ENCODE measurements at places on chromosomes 16 and 17.

DNA sequence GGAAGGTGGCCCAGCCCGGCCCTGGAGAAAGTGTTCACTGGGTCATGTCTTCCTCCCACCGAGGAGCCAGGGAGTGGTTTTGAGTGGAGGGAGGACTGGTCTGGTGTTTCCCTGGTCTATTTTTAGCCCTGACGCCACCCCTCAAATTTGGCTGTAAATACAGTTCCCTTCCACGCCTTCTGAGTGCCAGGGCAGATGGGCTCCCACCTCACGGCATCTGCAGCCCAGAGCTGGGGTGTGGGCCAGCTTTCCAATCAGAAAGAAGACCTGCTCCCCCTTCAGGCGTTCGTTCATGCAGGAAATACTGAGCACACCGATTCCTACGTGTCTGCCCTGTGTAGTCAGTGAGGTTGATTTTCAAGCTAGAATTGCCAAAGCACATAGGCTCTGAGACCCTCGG is 53.7 kb downstream of the SNX20 start:
- H3K36me3 ChIP-seq, result no peaks in the 10 kb centered on the region
- peaks cover 15% of the 10 kb centered on the region for H3K27me3 ChIP-seq
- peaks cover 23% of the 10 kb centered on the region for H3K4me1 ChIP-seq
- no peak for DNase-seq
- H3K27ac ChIP-seq, result no peak overlapping the region

GRCh38 chr17:57352665-57353175 is 96.4 kb downstream of the MSI2 start:
- no peak overlapping the region for H3K4me3 ChIP-seq
- H3K4me1 ChIP-seq, result peaks cover 8% of the 10 kb centered on the region
- no peak overlapping the region for H3K27ac ChIP-seq
- H3K36me3 ChIP-seq, result peaks cover 19% of the 10 kb centered on the region
- peaks cover 2% of the 10 kb centered on the region for H3K27me3 ChIP-seq
- DNase-seq, result no peak

GRCh38 chr17:17077101-17077500 is 34.8 kb downstream of the MPRIP start:
- H3K36me3 ChIP-seq, result peaks cover 27% of the 10 kb centered on the region
- peaks cover 7% of the 10 kb centered on the region for H3K27me3 ChIP-seq

DNA sequence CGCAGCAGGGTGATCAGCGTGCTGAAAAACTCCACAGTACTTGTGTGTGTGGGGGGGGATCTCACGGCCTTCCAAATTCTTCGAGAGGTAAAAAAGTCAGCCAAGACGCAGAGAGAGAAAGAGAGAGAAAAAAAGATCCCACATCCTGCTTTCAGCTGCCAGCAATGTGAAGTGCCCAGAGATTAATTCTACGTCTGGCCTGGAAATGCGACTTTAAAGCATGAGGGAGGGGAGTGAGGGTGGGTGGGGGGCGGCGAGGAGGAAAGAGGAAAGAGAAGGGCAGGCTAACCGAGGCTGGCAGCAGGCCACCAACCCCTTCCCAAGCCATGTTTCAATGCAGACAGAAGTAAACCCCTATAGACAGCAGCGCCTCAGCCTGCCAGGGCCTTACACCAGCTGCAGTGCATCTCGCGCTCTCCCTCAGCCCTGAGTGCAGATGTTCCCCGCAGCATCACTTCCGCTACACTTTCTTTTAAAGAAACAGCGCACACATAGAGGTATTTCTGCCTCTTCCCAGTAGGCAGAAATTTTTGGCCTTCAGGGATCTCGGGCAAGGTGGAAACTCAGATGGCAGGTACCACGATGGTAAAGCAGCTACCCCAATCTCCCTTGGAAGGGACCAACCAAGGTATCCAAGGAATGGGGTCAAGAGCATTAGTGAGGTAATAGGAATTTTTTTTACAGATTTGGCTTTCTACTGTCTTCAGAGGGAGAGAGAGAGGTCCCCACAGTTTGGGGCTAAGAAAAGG is 87.8 kb downstream of the SMG6 start:
- H3K4me1 ChIP-seq, result peaks cover 23% of the 10 kb centered on the region
- H3K4me3 ChIP-seq, result no peak overlapping the region

DNA sequence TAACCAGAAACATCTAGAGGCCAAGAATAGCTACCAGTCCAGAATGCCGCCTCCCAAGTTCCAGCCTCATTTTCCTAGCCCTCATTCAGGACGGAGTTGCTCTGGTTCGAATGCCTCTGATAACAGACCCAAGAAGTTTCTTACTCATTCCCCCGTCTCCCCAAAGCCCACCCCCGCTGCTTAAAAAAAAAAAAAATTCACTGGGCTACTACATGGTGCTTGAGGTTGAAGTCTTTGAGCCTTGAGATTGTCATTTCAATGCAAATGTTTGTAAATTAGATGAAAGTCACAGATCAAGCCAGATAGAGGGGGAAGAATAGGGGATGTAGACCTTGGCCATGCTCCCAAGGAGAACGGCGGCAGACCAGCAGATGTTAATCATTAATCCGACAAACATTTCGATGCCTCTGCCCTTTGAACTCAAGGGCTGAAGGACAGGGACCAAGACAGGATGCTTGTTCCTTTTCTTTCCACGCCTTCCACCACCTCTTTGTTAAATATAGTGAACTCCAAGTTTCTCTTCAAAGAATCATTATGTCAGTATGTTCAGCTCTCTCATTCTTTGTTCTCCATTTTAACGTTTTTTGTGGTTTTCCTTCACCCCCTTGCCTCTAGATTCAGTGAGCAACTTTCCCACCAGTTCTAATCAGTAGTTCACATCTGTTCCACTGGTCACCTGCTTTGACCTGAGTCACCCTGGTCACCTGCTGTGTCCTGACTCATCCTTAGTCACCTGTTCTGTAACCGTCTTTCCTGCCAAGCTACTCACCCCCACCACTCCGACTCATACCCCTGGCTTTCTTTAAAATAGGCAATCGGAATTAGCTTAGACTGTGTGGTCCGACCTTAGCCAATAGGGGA is 190.3 kb downstream of the CPPED1 start:
- no peak overlapping the region for H3K4me3 ChIP-seq
- no peak for DNase-seq
- no peaks in the 10 kb centered on the region for H3K4me1 ChIP-seq
- no peak overlapping the region for H3K27ac ChIP-seq
- no peaks in the 10 kb centered on the region for H3K36me3 ChIP-seq

GRCh38 chr16:59168461-59169114 is 434.5 kb upstream of the GOT2 start:
- H3K36me3 ChIP-seq, result no peaks in the 10 kb centered on the region
- no peak overlapping the region for H3K4me3 ChIP-seq
- H3K27me3 ChIP-seq, result no peaks in the 10 kb centered on the region
- peaks cover 5% of the 10 kb centered on the region for H3K4me1 ChIP-seq
- DNase-seq, result no peak

- no peak overlapping the region for H3K4me3 ChIP-seq
- peaks cover 4% of the 10 kb centered on the region for H3K36me3 ChIP-seq
- no peak for DNase-seq
- no peak overlapping the region for H3K27ac ChIP-seq
- no peaks in the 10 kb centered on the region for H3K4me1 ChIP-seq
Measured at GRCh38 chr17:76912421-76913164, 44.4 kb downstream of the MGAT5B start.

DNA sequence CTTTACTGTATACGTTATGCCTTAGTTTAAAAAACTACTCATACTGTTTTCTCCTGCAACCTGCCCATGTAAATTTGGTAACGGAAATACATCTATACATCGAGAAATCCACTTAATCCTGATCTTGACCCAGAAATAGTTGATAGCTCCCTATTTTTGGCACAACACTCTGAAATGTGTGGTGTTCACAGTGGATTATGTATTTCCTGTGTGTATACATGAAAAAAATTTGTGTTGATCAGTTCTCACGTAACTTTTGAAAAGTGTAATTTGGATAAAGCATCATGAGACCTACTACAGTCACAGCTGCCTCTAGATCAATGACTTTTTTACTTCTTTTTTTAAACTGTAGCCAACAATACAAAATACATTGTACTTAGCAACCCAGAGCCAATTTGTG is 90.7 kb downstream of the VMP1 start:
- H3K36me3 ChIP-seq, result no peaks in the 10 kb centered on the region
- no peak overlapping the region for H3K27ac ChIP-seq
- H3K4me1 ChIP-seq, result no peaks in the 10 kb centered on the region
- no peak overlapping the region for H3K4me3 ChIP-seq
- H3K27me3 ChIP-seq, result no peaks in the 10 kb centered on the region

DNA sequence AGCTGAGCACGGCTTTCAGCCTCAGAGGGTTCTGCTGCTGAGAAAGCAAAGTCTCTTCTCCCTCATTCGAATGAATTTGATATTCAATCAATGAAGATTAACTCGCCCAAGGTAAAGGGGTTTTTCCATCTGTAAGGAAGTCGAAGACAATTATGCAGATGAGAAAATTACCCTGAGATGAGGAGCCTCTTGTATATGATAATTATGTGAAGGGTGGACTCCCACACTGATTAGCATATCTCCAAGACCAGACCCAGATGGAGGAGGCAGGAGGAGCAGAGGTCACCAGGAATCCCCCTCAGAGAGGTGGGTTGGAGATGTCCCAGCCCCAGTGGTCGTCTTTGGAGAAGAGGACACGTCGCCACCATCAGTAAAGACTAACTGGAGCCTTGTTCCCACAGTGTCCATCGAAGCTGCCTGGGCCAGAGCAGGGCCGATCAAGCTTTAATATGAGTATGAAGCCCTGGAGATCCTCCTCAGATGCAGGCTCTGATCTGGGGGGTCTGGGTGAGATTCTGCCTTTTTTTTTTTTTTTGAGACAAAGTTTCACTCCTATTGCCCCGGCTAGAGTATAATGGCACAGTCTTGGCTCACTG is 61.5 kb upstream of the LHX1 start:
- H3K4me1 ChIP-seq, result no peaks in the 10 kb centered on the region
- DNase-seq, result no peak
- H3K27me3 ChIP-seq, result peaks cover 6% of the 10 kb centered on the region
- H3K4me3 ChIP-seq, result no peak overlapping the region
- H3K36me3 ChIP-seq, result no peaks in the 10 kb centered on the region

- H3K36me3 ChIP-seq, result no peaks in the 10 kb centered on the region
- H3K27ac ChIP-seq, result peak overlapping the region; percentile 99
- peaks cover 7% of the 10 kb centered on the region for H3K27me3 ChIP-seq
- no peak for DNase-seq
- H3K4me1 ChIP-seq, result peaks cover 9% of the 10 kb centered on the region
- H3K4me3 ChIP-seq, result peak overlapping the region; percentile 88
Measured at GRCh38 chr16:4615384-4616046, 827 bp upstream of the UBALD1 start.

DNA sequence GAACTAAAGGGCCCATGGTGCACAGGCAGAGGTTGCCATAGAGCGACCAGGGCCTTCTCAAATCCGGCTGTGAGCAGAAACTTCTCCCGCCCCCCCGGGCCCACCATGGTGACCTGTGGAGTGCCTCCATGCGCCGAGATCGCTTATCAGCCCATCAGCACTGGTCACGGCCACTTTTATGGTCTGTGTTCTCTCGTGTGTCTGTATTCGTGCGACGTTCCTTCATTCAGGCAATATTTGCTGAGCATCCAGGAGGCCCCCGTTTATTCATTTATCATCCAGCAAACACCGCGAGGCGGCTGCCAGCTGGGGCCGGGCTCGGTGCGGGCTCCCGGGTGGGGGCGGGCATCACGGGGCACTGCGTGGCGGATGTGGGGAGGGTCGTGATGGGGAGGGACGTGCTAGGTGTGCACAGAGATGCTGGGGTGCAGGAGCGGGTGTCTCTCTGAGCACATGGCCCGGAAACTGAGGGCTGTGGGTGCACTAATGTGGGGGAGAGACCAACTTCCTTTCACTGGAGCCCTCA is 88.0 kb upstream of the CBX4 start:
- no peak for DNase-seq
- H3K4me1 ChIP-seq, result peaks cover 7% of the 10 kb centered on the region
- H3K27ac ChIP-seq, result no peak overlapping the region
- no peak overlapping the region for H3K4me3 ChIP-seq

DNA sequence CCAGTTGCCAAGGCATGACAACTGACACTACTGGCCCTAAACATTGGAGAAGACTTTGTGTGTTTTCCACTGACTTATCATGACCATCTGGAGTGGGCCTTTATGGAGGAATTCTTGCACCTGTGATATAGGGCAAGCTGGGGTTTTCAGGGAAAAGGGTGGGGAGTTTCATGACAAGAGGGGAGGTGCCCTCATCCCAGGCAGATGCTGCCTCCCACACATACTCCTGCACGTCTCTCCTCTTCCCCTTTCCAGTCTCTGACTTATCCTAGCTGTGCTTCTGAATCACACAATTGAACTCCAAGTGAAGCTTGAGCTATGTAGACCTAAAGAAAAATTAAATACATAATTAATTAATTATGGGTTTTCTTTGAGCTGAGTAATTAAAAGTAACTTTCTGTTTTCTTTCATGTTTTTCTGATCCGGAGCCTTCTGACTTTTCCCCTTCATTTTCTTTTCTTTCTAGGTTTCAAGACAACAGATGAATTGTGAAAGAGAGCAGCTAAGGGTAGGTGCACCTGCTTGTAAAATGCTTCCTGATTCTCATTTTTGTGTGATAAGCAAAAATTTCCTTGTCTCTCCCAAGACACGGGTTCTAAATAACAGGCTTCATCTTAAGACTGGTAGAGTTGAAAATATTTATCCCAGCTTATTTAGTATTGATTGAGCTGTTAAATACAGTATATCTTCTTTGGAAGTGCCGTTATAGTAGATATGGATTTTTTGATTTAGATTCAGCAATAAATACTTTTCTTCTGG is 280.9 kb upstream of the RBFOX1 start:
- no peak overlapping the region for H3K27ac ChIP-seq
- no peak for DNase-seq
- H3K27me3 ChIP-seq, result no peaks in the 10 kb centered on the region
- H3K36me3 ChIP-seq, result no peaks in the 10 kb centered on the region
- no peaks in the 10 kb centered on the region for H3K4me1 ChIP-seq

DNA sequence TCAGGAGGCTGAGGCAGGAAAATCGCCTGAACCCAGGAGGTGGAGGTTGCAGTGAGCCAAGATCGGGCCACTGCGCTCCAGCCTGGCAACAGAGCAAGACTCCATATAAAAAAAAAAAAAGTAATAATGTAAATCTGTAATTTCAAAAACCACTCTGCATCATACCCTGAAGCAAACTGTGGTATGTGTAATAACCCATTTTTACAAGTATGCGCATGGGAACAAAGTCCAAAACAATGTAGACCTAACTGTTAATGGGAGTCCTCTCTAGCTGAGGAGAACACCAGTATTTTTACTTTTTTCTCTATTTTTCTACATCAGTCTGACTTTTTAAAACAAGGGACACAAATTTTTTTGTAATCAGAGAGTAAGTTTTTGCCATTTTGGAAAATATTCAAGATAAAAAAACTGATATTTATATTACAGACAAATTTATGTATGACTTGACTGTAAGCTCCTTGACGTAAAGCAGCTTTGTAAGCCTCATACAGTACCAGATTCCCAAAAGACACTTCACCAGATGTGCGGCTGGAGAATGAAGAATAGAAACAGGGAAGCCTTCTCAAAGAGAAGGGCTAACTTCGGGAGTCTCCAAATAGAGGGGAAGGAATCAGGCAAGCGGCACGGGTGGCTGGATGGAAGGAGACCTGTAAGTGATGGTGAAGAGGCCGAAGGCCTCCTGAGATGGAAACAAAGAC is 25.7 kb downstream of the CMTM4 start:
- H3K27me3 ChIP-seq, result no peaks in the 10 kb centered on the region
- no peaks in the 10 kb centered on the region for H3K36me3 ChIP-seq
- DNase-seq, result no peak
- no peak overlapping the region for H3K4me3 ChIP-seq
